SJSA1 (cell line): ENCODE measurements at places on chromosomes 12 and 14. TPM values are rescaled to one million over a fixed set of nuclear protein-coding genes. Genes with fewer than 3 reads are reported as not detected.

Gene INHBE
- 2.2 and 2.5 TPM in 2 replicates for total RNA-seq

Gene KRT6B
- not detected in 2 replicates for total RNA-seq

Gene IGF1
- total RNA-seq = 0.16 and 0.68 TPM in 2 replicates

DNA sequence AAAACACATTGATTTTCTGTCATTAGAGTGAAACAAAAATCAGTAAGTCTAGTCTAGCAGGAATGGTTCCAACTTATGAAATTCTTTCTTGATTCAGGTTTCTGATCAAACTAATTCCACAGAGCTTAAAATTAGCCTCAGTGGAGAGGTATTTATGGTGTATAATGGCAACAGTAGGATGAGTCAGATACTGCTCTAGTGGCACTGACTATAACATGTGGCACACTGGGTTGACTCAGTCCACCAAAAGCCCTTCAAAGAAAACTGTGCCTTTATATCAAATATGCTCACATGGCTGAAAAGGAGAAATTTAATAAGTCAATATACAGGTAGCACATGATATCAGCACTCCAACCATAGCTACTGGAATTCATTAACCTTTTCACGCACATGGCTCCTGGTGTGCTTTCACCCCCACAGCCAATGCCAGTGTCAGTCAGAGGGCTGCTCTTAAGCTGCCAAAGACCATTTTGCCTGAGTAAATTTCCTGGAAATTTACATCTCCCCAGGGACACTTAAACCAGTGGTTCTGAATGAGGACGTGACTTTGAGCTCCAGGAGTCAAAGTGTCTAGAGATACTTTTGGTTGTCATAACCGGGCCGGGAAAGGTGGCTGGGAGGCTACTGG is 21.7 kb upstream of the CATSPERB start:
- DNase-seq = no peak

DNA sequence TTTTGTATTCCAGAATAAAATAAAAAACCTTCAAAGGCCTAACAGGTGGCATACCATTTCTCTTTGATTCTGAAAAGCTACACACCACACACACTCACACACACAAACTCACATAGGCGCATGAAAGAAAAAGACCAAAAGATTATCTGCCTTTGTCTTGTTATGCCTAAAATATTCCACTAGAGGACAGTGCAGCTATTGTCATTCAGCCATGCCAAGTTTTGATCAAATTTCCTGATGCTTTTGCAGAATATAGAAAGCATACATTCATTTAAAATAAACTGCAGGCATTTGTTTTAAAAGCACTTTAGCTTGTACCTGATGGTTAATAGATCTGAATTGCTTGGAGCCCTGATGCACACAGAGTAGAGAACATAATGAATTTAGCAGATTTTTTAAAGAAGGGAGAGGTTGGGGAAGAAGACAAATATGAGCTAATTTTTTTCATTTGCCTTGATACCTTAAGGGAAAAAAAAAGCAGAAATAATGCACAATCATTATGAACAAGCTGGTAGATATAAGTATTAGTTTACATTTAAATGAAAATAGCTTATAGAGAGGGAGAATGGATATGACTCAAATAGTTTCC is 1766.9 kb upstream of the SEL1L start:
- no peak for DNase-seq

GRCh38 chr14:21066882-21067502 is 3.1 kb upstream of the ARHGEF40 start:
- no peak for DNase-seq

- no peak for DNase-seq
These were observed 21.5 kb downstream of the JAG2 start for GRCh38 chr14:105146976-105147635.

GRCh38 chr14:21106498-21107282 is 5.8 kb downstream of the TMEM253 start:
- peak; percentile 66 for DNase-seq

GRCh38 chr12:111451649-111452129 is 46.0 kb downstream of the SH2B3 start:
- peak; percentile 51 for DNase-seq

GRCh38 chr12:11022520-11022919 is at the start of gene TAS2R19:
TSS of gene TAS2R19 (minus strand) at chr12:11022620. CDS start at chr12:11022571, 49 bp downstream.
- DNase-seq = no peak

GRCh38 chr14:23887536-23887935 is 66.0 kb upstream of the DHRS4 start:
- no peak for DNase-seq

DNA sequence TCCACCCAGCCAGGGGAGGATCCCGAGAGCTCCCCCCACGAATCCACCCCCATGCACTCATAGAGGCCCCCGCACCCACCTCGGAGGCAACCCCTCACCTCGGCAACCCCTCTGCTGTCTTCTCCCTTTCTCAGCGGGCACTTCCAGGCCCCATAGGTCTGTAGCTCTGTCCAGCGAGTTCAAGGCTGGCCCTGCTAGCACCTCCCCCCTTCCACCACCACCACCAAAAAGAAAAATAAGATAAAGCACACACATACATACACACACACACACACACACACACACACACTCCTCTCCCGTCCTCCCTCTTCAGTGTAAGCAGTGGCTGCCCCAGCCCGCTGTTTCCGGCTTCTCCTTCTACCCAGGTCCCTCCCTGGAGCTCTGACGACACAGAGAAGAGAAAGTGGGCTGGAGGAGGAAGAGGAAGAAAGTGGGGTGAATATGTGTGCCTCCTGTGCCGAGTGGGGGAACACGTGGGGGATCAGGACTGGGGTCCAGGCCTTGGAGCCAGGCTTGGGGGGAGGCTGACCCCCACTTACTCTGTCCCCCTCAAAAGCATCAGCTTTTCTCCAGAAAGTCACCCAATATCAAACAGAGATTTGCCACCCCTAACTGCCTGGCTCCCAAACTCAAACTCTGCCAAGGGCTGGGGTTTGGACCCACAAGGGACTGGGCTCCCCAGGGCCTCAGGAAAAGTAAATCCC is at the start of gene STAT6:
Gene STAT6 (minus strand): TSS at position 332 of the 704 bp plus-strand sequence. CDS start 3,084 bp downstream, outside the sequence.
- DNase-seq = peak; percentile 80

- DNase-seq = no peak
These were observed 21.1 kb upstream of the KRT8 start for GRCh38 chr12:52925717-52926595.

GRCh38 chr12:91529829-91530228 is 347.2 kb upstream of the DCN start:
- DNase-seq = no peak
